Activated CD4-positive, alpha-beta T cell treated with anti-CD3 and anti-CD28 coated beads, Interleukin-2, amount 10 ng/mL, durations not matched to agents 24 days and 14 days (primary cell): ENCODE measurements at places on chromosomes 3 and 15.

DNA sequence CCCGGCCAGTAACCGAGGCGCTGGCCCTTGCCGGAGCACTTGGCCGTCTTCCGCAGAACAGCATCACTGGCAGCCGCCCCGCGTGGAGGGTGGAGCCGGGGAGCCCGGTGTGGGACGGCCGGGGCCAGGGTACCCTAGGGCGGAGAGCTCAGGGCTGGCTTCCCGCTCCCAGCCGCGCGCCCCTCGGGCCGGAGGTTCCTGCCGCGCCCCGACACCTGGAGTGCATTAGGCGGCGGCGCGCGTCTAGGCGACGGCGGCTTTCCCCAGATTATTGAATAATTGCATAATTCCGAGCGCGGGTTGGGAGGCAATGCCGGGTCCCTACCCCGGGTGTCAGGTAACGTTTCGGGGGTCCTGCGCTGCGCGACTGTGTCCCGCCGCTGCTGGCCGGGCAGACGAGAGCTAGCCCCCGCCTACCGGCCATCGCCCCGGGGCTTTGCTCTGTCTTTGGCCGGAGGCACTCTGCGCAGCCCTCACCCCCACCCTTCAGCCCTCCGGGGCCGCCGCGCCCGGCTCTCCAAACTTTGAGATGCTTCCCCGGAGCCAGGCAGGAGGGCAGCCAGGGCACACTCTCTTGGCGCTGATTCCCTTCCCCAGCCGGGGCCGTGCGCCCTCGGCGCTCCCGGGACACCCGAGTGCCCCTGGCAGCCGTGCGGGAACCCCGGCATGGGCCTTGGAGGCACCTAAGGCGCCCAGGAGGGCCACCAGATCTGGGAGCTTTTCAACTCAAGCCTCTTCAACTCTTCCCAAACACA lies 749 bp downstream of the ITGA11 start:
- no peak for DNase-seq

GRCh38 chr15:89480505-89480904 lies 15.9 kb downstream of the RHCG start:
- DNase-seq, result no peak

DNA sequence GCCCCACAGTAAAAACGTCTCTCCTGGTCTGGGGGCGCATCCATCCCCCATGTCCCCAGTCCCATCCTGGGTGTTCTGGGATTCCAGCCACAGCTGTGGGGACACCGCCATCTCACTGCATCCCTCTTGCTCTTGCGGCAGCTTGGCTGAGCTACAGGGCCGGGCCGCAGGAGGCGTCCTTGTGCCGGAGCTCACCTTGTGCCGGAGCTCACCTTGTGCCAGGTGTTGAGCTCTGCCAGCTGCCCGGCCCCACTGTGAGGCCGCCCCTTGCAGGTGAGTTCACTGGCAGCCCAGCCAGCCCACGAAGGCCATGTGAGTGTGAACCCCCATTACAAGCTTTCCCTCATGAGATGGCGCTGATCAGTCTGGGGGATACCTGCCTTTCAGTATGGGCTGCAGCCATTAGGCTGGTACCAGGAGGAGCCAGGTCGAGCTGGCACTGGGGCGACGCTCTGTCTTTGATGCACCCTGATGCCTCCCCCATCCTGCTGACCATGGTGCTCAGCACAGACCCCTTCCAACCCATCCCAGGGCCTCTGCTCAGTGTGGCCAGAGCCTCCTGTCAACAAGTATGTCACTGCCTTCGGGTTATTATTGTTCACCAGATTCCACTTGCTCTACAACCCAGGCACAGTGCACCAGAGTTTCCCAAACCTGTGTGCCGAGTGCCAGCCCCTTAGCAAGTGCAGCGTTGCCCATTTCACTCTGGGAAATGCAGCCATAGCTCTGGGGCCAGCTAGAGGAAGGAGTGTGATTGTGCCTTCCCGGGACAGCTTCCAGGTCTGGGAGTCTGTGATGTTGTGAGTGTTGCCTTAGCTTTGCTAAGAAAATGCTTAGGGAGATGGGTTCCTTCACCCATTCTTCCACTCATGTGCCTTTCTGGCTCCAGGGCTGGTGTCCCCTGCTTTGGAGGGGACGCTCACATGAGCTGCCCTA lies 105.7 kb downstream of the APBA2 start:
- DNase-seq, result no peak

- DNase-seq, result no peak
These were observed 12.1 kb downstream of the KIF9 start for GRCh38 chr3:47270526-47270925.

GRCh38 chr15:66233487-66234415 lies 19.8 kb downstream of the MEGF11 start:
- no peak for DNase-seq
